ENCODE measurements at places on chromosomes 4 and X. TPM values are rescaled to one million over a fixed set of nuclear protein-coding genes. Genes with fewer than 3 reads are reported as not detected.
A peak's percentile ranks its signal among the peaks of the same experiment; 100 is the strongest.

GRCh38 chr4:8652181-8653078, 59.9 kb downstream of the CPZ start:
- no peak overlapping the region for H3K4me3 ChIP-seq
- no peaks in the 10 kb centered on the region for H3K27me3 ChIP-seq
- H3K36me3 ChIP-seq = no peaks in the 10 kb centered on the region

GRCh38 chr4:1317177-1318045, 27.7 kb downstream of the MAEA start:
- H3K36me3 ChIP-seq = peaks cover 22% of the 10 kb centered on the region
- H3K4me3 ChIP-seq = no peak overlapping the region
- H3K27ac ChIP-seq = no peak overlapping the region
- no peak for DNase-seq
- H3K27me3 ChIP-seq = no peaks in the 10 kb centered on the region
- no peaks in the 10 kb centered on the region for H3K4me1 ChIP-seq

DNA sequence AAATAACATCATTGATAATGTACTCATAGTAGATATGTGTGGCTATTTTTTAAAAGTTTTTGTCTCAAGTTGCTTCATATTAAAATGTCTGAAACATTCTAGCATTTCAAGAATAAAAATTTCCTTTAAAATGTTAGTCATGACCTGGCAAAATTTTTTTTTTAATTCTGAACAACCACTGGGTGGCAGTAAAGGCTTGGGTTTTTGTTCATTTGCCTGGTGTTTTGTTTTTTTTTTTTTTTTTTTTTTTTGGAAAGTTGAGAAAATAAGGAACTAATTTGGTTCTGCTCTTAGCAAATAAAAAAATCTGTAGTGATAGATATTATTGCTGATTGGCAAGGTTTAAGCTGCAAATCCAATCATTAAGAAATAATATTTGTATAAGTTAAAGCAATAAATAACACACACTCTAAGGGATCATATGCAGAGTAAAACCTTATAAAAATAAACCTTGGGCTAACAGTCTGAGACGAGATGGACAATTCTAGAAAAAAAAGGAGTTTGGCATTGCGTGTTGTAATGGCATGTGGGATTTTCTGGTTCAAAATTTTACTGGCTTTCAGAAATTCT, 81.4 kb downstream of the CEP44 start:
- no peaks in the 10 kb centered on the region for H3K27me3 ChIP-seq
- no peak overlapping the region for H3K27ac ChIP-seq
- DNase-seq = peak; percentile 61
- no peak overlapping the region for H3K4me3 ChIP-seq
- no peaks in the 10 kb centered on the region for H3K4me1 ChIP-seq

DNA sequence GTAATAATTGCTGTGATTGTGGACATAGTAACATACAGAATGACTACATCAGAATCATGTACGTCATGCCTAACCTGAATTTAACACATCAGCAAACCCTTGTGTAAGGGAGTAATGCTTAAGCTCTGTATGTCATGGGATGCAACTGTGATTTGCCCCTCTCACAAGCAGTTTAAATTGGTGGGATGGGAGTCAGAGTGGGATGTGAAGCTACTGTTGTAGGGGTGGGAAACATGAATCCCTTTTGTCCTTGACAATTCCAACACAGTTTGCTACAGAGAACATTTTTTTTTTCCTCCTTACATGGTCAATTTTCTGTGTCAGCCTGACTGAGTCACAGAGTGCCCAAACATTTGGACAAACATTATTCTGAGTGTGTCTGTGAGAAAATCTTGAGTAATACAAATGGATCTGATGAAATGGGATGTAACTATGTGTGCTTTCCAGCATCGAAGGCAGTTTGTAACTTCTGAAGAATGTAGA, 392.8 kb downstream of the GPM6A start:
- H3K27ac ChIP-seq = peak overlapping the region; percentile 78
- peak; percentile 98 for DNase-seq
- H3K4me1 ChIP-seq = peaks cover 6% of the 10 kb centered on the region
- H3K4me3 ChIP-seq = no peak overlapping the region

- H3K27me3 ChIP-seq = no peaks in the 10 kb centered on the region
- no peaks in the 10 kb centered on the region for H3K4me1 ChIP-seq
- no peak overlapping the region for H3K4me3 ChIP-seq
- no peak overlapping the region for H3K27ac ChIP-seq
These were observed 58.5 kb downstream of the DIPK2B start for GRCh38 chrX:45142185-45142584.

GRCh38 chr4:142474398-142475087, 371.6 kb downstream of the INPP4B start:
- no peak overlapping the region for H3K27ac ChIP-seq
- no peak for DNase-seq
- no peaks in the 10 kb centered on the region for H3K36me3 ChIP-seq

Gene NDST4
- not detected for total RNA-seq

Gene BDH2
- 50.1 TPM for total RNA-seq

- H3K4me1 ChIP-seq = no peaks in the 10 kb centered on the region
- H3K27me3 ChIP-seq = no peaks in the 10 kb centered on the region
- DNase-seq = no peak
- no peak overlapping the region for H3K27ac ChIP-seq
- no peak overlapping the region for H3K4me3 ChIP-seq
These were observed 358.1 kb upstream of the NDST3 start for GRCh38 chr4:117676153-117676552.

GRCh38 chrX:8067754-8068462, 103.2 kb downstream of the VCX2 start:
- no peaks in the 10 kb centered on the region for H3K36me3 ChIP-seq
- H3K27ac ChIP-seq = no peak overlapping the region
- peak; percentile 87 for DNase-seq
- H3K27me3 ChIP-seq = no peaks in the 10 kb centered on the region
- H3K4me3 ChIP-seq = no peak overlapping the region

Gene DCAF4L1
- 0.17 TPM for total RNA-seq

Measured in fibroblast of lung (primary cell).